NCI-H1417 (cell line): ENCODE measurements at places on chromosomes 2 and 18.
A peak's percentile ranks its signal among the peaks of the same experiment; 100 is the strongest.

DNA sequence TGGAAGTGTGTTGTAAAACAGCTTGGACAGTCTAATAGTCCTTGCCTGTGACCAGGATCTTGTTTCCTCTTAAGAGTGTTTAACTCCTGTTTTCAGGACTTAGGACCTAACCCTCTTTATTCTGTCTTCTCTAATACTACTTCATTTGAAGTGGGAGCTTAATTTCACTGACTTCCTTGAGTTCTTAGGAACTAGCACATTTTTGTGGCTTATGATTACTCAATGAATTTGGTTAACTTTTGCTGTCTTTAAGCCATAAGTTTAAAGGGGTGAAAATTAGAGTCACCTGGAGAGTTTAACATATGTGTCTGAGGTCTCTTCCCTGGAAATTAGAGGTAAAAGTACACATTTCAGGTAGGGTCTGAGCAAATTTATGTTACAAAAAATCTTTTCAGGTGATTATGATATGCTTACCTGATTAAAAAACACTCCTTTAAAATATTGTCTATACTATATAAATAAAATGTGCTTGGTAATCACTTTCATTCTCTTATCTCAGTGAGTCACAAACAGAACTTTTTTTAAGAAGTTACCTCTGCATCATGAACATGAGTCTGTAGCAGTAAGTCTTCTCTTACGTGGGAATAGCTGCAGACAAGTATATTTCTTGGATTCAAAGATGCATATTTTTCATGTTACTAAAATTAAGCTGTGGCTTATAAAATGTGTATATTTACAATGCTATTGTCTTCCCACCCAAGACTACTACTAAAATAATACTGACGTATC, 52.7 kb downstream of the ATP9B start:
- no peak for DNase-seq

DNA sequence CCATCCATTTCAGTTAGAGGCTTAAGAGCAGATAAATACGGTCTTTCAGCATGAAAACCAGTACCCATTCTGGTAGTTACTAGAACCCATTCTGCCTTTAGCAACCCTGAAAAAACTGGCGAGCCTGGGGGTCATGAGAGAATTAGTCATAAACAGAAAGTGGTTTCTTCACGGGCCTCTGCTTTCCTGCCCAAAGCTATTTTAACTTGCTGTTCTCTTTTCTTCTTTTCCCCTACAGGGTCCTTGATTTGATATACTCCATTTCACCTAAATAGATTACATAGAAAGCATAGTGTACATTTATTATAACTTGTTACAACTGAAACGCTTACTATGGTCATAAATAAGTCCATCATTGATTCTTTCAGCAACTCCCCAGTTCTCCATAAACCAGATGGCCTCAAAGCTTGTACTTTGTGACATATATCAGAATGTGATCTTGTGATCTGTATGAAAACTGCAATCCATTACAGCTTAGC, 48.3 kb downstream of the WDFY1 start:
- DNase-seq: no peak

- no peak for DNase-seq
Measured at GRCh38 chr2:130373808-130374365, 18.0 kb downstream of the PTPN18 start.

DNA sequence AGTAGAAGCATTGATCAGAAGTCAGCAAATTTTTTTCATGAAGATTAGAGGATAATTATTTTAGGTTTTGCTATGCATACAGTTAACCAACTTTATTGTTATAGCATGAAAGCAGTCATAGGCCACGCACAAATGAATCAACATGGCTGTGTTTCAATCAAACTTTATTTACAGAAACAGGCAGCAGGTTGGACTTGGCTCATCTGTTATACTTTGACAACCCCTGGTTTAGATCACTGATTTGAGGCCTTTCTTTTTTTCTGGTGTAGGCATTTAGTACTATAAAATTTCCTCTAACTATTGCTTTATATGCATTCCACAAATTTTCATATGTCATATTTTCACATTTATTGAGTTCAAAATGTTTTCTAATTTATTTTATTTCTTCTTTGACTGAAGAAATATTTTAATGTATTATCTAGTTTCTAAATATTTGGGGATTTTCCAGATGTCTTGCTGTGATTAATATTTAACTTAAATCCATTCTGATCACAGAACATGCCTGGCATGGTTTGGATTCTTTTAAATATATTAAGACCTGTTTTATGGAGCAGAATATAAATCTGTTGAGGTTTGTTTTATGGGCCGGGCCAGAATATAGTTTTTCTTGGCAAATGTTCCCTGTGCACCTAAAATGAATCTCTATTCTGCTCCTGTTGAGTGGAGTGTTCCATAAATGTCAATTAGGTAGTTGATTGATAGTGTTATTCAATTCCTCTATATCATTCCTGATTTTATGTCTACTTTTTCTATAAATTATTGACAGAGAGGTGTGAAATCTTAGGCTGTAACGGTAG, 116.3 kb upstream of the KLHL29 start:
- DNase-seq: no peak

DNA sequence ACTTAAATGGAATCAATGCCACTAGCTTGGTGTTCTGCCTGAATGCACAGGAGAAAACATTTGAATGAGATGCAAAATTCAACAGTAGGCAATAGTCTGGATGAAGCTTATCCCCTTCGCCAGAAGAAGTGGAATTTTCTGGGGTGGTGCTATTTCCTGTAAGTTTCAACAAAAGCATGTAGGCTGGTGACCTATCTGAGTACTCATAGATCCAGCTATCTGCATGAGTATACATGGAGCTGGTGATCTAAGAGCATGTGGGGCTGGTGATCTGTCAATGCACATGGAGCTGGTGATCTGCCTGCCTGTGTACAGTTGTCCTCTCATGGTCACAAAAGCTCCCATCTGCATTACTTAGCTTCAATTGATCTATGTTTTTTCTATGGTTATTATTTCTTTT, 71.2 kb downstream of the SLC9A4 start:
- DNase-seq: no peak

GRCh38 chr2:158060835-158061435, 40.7 kb upstream of the UPP2 start:
- no peak for DNase-seq

DNA sequence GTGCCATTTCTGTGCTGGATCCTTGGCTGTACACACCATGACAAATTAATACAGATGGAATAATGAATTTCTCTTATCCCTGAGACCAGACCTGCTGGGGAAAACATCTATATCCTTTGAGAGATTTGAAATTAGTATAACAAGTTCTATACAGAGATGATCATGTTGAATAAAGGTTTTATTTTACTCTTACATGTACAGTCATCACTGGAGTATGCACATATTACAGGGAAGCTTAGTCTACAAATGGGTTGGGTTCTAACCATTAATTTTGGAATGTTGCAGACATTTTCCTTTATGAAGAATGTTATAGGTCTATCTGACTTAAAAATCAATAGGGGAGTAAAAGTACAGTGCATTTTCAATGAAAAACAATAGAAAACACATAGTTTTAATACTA, 29.9 kb upstream of the MMADHC start:
- no peak for DNase-seq

DNA sequence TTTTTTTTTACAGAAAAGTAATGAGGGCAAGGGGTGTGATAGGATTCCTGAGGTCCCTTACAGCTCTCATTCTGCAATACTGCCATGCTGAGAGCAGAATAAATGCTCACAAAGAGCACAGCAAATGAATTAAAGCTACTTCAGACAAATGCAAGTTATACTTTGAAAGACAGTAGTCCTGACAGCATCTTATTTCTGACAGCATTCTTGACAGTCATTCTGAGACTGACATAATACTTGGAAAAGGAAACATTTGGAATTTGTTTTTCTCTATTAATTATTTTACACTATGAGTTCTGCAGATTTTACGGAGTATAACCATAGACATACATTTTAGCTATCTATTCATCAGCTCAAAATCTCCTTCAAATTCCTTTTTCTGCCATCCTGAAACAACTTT, 935.2 kb upstream of the FAM98A start:
- no peak for DNase-seq

DNA sequence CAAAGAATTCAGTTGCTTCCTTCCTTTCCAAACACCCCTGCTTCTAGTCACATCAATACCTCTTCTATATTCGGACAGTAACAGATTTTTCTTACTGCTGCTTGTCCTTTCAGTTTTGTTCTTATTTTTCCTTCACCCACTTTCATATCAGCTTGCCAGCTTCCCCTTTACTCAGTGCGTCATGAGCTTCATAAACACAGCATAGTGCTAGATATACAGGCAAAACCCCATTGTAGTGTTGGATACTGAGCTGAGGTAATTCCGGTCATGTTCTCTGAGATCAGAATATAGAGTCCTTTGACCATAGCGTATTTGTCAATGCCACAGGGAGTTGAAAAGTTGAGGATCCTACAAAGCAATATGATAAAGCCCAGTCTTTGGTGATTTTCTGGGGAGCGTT, 2.4 kb downstream of the FARP2 start:
- DNase-seq: no peak

DNA sequence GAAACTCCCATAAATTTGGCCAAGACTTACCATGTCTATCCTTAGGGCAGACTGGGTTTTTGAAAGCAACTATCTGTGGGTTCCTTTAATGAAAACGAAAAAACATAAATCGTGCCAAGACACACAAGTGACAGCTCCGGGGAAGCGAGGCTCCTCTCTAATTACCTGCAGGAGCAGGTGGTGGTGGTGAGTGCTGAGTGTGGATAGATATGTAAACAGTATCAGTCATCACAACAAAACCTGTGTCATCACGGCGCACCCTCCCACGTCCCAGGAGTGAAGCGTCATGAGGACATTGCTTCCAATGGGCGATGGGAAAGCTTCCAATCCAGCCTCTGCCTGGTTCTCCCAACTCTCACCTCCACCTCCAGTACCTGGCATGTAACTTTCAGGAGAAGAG, 31.3 kb downstream of the ACKR3 start:
- peak; percentile 23 for DNase-seq

DNA sequence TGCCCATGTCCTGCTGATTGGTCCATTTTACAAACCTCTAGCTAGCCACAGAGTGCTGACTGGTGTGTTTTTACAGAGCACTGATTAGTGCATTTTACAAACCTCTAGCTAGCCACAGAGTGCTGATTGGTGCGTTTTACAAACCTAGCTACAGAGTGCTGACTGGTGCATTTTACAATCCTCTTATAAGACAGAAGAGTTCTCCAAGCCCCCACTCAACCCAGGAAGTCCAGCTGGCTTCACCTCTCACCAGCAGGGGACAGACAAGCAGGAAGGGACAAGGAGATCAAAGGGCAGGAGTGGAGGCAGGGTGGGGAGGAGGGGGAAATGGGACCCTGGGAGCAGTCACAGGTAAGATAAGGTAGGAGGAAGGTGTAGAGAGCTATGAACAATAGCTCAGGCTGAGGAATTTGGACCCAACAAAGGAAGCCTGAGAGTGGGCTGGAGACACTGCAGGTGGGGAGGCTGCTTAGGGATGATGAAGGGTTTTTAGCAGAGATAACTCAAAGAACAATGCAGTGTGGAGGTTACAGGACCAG, 37.1 kb downstream of the SH2D6 start:
- no peak for DNase-seq
